ENCODE measurements at places on chromosomes 1 and 21. TPM values are rescaled to one million over a fixed set of nuclear protein-coding genes. Genes with fewer than 3 reads are reported as not detected.

GRCh38 chr1:5419501-5419900 lies 572.7 kb downstream of the NPHP4 start:
- DNase-seq, result no peak

DNA sequence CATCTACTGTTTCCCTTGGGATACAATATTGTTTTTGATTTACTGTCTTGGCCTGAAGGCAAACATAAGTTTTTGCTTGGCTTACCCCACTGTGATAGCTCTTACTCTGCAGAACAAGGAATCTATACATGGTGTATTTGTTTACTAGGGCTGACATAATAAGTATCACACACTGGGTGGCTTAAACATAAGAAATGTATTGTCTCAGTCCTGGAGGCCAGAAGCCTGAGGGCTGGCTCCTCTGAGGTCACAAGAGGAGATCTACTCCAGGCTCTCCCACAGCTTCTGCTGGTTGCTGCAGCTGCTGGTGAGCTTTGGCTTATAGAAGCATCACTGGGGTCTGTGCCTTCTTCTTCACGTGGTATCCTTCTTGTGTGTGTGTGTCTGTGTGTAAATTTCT lies 30.7 kb upstream of the IGSF5 start:
- DNase-seq, result no peak

DNA sequence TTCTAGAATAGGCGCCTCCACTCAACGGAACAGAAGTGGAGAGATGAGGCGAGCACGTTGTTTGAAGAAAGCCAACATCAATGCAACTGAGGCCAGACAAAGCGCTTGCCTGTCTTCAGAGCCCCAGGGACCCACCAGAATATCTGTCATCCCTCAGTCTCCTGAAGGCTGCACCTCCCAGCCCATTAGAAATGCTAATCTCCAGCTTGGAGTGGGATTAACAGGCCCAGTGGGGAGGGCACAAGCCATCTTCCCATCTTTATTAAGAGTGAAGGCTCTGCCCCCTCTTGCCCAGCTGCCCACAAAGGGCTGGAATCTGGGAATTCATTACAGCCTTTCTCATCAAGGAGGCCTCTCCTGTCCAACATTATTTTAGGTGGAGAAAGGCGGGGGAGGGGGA lies 16.8 kb upstream of the CNTN2 start:
- DNase-seq, result no peak

DNA sequence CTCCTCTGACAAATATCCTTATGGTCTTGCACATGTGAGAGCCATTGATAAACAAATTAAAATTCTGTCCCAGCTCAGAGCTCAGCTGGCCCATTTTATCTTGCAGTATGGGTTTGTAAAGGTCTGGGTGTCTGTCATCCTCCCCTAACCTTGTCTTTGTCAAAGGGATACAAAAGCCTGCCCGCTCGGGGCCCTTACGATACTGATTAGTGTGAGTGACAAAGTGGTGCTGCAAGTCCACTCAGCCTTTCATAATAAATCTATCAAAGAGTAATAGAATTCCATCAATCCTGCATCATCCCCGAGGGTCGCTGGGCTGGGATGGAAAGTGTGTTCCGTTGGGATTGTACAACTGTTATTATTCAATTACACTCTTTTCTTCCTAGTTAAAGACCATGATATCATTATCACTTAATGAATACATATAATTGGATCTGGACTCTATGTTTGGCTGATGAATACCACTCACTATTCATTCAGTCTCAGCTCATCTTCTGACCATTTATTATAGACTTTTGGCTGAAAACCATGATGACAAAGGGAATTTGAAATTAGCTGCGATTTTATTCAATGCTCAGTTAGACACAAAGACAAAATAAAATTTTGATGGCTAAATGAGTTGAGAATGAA lies 122.5 kb upstream of the FOXD3 start:
- no peak for DNase-seq

DNA sequence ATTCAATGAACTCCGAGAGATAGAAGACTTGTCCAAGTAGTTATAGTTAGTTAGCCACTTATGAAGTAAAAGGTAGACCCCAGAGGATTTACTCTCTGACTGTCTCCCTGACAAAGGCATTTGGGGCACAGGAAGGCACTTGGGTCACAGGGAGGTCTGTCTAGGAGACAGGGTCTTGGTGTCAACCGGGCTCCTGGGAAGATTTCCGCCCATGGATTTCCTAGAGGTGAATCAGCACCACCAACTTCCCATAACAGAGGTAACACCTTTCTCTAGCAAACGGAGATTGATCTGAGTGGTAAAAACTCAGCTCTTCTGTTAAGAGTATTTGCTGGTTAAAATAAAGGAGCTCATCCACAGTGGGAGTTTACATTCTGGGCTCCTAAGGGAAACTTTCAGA lies 16.4 kb downstream of the CCN1 start:
- no peak for DNase-seq

DNA sequence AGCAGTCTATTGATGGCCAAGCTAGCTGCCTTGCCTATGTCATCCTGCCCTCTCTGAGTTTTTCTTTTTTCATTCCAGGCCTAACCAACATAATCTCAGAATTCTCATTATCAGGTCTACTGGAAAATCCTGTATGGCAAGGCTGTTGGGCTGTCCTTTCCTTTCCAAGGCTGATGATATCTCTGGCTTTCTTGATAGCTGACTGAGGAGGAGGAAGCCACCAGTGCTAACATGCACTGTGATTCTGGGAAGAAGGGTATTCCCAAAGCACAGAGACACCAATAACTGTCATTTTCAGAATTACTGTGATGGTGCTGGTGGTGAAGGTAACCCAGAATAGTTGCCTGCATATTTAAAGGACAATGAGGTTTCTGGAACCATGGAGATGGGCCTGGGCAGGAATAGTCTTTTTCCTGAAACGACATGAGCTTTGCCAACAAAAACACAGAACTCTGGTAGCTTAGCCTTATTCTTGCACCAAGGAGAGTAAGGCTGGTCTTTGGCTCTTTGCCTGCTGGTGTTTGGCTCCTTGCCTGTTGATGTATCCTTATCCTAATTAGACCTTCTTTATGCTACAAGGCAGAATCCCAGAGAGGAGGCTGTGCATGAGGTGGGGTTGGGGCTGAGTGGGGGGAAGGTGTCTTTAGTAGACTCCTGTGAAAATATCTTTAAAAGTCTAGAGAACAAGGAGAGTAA lies 157.4 kb downstream of the TNFSF18 start:
- DNase-seq, result peak; percentile 61

DNA sequence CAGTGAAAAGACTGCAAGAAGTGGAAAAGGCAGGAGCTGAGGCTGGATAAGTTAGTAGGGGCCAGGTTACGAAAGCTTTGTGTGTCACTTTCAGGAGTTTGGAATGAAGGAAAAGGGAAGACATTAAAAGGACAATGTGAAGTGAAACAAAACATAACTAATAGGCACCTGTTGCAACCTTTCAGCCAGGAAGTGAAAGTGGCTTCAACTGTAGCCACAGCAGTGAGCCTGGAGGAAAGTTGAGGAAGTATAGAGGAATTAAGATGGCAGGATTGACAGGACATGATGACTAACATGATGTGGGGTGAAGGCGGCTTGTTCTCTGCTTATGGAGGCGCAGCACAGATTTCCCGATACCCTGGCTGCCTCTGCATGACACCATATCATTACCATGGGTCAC lies 68.9 kb downstream of the C4BPA start:
- DNase-seq, result no peak

DNA sequence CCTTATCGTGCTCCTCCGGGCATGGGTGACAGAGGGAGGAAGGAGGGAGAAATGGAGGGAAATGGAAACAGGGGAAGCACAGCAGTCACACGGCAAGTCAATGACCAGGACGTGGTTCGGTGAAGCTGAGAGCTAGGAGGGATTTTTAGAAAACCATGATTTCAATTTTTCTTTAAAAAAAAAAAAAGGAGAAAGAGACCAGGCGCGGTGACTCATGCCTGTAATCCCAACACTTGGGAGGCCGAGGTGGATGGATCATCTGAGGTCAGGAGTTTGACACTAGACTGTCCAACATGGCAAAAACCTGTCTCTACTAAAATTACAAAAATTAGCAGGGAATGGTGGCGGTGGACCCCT lies 776 bp upstream of the TNFRSF9 start:
- DNase-seq, result no peak

- DNase-seq, result no peak
These were observed 85.4 kb downstream of the PIGK start for GRCh38 chr1:77133731-77134358.

DNA sequence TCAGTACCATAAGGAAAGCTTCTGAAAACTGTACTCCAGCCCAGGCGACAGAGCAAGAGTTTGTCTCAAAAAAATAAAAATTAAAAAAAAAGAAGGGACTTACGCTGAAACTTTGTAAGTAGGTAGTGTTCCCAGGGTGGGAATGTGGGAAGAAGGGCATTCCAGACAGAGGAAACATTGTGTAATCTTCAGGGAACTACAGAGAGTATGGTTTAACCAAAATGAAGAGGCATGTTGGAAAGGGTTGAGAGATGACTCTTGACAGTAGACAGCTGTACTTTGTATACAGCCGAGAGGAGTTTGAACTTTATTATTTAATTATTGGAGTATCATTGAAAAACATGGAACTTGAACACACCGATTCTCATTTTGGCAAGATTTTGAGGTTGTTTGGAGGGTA lies 43.0 kb downstream of the PPP2R5A start:
- no peak for DNase-seq

- no peak for DNase-seq
These were observed 35.2 kb downstream of the PEX14 start for GRCh38 chr1:10509809-10510509.

DNA sequence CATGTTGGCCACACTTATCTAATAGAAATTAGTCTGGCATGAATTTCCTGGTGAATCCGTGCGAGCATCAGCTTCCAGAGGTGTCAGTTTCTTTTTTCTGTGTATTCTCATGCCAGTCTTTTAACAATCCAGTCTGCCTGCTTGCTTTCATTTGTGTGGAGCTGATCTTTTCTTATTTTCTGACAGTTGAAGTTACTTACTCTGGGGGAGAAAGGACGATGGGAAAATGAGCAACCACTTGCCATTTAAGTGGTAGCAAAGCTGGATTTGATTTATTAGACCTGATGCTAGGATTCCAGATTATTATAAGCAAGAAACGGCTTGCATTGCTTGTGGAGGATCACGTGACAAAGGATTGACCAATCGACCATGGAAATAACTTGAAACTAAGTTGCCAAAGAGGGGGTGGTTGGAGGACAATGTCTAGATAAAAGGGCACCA lies 24.3 kb upstream of the APP start:
- no peak for DNase-seq

GRCh38 chr1:37723072-37723389 lies 30.7 kb downstream of the CDCA8 start:
- DNase-seq, result no peak

- DNase-seq, result no peak
These were observed 914.6 kb downstream of the LTN1 start for GRCh38 chr21:28078126-28078525.

- DNase-seq, result no peak
These were observed 49.9 kb downstream of the DNTTIP2 start for GRCh38 chr1:93829061-93829460.

GRCh38 chr1:74463333-74463988 lies 49.0 kb downstream of the LRRC53 start:
- no peak for DNase-seq

DNA sequence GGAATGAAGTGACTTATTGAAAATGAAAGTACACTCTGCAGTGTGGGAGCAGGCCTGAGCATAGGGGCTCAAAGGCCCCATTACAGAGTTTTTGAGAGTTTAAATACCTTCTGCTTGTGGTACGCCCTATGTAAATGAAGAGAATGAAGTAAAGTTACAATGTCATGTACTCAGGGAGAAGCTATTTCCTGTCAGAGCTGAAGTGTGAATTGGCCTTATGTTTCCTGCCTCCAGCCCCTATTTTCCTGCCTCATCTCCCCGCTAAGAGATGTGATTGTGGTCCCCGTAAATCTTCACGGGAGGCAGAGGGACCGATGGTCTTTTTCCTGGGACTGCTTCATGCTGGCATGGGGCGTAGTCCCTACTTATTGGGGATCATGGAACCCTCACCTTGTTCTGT lies 2.5 kb upstream of the ZNF683 start:
- no peak for DNase-seq

DNA sequence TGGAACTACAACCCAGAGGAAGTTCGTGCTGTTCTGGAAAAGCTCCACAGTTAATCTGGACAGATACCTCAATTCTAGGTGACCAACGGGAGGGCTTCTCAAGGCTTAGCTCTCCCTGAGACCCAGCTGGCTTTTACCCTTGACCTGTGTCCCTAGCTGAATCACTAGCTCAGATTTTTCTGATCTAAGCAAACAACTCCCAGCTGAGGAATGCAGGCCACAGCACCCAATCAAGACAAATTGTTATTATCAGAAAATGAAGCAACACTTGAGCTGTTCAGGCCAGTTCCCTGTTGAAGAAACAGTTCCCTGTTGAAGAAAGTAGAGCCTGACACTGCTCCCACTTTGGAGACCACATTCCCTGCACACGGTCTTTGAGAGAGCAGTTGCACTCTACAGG lies 16.0 kb downstream of the DIO1 start:
- no peak for DNase-seq

GRCh38 chr1:157771661-157772425 lies 5.1 kb downstream of the FCRL2 start:
- no peak for DNase-seq

GRCh38 chr1:95352767-95353166 lies 118.8 kb downstream of the RWDD3 start:
- no peak for DNase-seq

DNA sequence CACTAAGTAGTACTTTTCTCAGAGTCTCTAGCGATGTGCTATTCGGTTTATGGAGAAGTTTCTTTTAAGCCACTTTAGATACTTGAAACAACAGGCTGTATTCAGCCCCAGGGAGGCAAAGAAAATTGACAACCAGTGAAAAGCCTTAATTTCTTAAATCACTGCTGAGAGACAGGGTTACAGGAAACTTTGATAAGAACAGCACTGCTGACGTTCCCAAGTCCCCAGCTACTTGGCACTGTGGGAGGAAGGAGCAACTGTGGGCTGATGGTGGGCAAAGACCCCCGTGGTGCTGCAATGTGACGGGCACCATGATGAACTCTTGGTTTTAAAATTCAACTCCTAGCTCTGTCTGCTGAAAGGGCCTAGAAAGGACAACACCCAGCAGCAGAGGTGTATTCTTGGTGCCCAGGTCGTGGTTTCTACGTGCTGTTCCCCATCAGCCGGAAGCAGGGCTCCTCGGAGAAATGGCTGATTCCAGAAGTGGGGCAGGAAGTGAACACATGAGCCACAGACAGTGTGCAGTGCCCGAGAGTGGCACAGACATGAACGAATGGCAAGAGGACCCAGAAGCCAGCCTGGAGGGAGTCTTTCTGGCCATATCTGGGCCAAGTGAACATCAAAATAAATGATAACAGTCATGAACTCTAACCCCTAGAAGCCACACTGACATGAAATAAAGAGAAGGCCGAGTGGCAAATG lies 5.3 kb downstream of the PTTG1IP start:
- DNase-seq, result peak; percentile 39

- no peak for DNase-seq
These were observed 1.2 kb downstream of the ZFP69 start for GRCh38 chr1:40478276-40478675.

The TMEM167B gene
- total RNA-seq, result 31.1 TPM

The ERG gene
- 17.8 TPM for total RNA-seq

The FCGR2B gene
- 17.5 TPM for total RNA-seq

The MROH9 gene
- not detected for total RNA-seq

The ELAVL4 gene
- not detected for total RNA-seq

The HMGN2 gene
- 132 TPM for total RNA-seq

The LMOD1 gene
- total RNA-seq, result 9.6 TPM

The TMPRSS15 gene
- not detected for total RNA-seq

The SAMD11 gene
- total RNA-seq, result 1.5 TPM

The OR6N2 gene
- not detected for total RNA-seq
